ENCODE measurements at places on chromosomes 5 and 9.

- DNase-seq: no peak
Observed at GRCh38 chr5:114782177-114782576, 387.5 kb downstream of the TRIM36 start.

DNA sequence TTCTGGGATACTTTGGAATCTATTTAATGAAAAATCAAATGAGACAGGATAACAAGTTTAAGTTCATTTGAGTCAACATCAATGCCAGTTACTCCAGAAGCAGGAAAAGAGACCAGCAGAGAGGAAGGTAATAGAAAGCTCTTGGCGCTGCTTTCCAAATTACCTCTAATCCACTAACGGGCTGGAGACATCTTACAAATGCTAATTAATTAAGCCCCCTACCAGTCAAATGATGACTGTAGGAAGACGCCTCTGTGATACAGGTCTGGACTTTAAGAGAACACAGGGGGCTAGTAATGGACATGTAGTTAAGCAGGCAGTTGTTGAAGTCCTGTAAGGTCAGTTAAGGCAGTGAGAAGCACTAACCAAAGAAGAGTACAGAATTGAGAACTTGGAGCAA lies 65.3 kb upstream of the HTR4 start:
- no peak for DNase-seq

GRCh38 chr5:89277816-89278215 lies 394.8 kb upstream of the MEF2C start:
- no peak for DNase-seq

DNA sequence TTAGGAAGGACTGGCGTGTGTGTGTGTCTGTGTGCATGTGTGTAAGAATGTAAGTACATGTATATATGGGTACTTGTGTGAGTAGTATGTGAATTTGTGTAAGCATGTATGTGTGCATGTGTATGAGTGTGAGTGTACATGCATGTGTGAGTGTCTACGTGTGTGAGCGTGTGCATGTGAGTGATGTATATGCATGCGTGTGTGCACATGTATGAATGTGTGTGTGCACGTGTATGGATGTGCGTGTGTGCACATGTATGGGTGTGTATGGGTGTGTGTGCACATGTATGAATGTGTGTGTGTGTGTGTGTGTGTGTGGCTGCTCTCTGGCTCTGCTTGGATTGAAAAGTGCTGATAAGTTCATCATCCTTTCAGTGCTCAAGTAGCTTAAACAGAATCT lies 154.5 kb downstream of the TENT4A start:
- DNase-seq: no peak

- DNase-seq: no peak
Observed at GRCh38 chr5:66747607-66748006, 151.4 kb downstream of the MAST4 start.

- DNase-seq: no peak
Observed at GRCh38 chr5:168685566-168685965, 106.4 kb upstream of the PANK3 start.

DNA sequence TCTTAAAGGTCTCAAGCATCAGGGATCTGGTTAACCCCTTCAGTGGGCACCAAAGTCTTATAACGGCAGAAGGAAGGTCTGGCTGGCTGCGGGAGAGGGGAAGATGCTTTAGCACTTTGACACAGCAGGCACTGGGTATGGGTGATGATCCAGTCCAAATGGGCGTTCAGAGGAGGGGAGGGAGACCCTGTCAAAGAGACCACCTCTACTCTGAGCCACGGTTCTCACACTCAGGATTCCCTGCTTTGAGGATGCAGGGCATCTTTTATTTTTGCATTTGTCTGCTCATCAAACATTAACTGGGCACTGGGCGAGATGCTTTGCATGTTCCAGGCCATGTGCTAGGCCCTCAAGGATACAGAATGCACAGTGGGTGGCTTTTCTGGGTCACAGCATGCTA lies 204.0 kb downstream of the DAB2IP start:
- DNase-seq: no peak

Data from CD4-positive, alpha-beta T cell treated with Interleukin-10 for 1 hour (primary cell).